ENCODE measurements at places on chromosomes 1 and 21. TPM values are rescaled to one million over a fixed set of nuclear protein-coding genes. Genes with fewer than 3 reads are reported as not detected.

GRCh38 chr1:199087144-199087543 lies 448.3 kb downstream of the PTPRC start:
- no peak for DNase-seq

GRCh38 chr1:150194381-150195031 lies 41.4 kb downstream of the ANP32E start:
- no peak for DNase-seq

- DNase-seq = no peak
Observed at GRCh38 chr1:245209658-245210435, 55.1 kb downstream of the KIF26B start.

The PLEKHN1 gene
- 0.37 TPM for total RNA-seq

The INAVA gene
- total RNA-seq = under 0.01 TPM

Measured in dermis blood vessel endothelial cell (primary cell).